Aorta (tissue), 5 donors: ENCODE measurements at places on chromosomes 4 and X.

DNA sequence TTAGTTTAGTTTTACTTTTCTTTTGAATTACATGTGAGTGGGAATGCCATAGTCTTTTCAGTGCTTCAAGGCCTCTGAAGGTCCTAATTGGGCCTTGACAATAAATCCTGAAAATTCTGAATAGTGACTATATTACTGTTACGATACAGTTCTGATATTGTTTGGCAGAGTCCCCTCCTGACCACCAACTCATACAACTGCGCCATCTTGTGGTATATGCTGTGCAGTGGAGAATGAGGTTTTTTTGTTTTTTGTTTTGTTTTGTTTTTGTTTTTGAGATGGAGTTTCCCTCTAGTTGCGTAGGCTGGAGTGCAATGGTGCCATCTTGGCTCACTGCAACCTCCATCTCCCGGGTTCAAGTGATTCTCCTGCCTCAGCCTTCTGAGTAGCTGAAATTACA, 56.6 kb upstream of the CHRDL1 start:
- DNase-seq, result no peak

GRCh38 chr4:168734703-168735678, 238.1 kb downstream of the PALLD start:
- no peak for DNase-seq

GRCh38 chr4:115780835-115781234, 667.4 kb upstream of the NDST4 start:
- no peak for DNase-seq

DNA sequence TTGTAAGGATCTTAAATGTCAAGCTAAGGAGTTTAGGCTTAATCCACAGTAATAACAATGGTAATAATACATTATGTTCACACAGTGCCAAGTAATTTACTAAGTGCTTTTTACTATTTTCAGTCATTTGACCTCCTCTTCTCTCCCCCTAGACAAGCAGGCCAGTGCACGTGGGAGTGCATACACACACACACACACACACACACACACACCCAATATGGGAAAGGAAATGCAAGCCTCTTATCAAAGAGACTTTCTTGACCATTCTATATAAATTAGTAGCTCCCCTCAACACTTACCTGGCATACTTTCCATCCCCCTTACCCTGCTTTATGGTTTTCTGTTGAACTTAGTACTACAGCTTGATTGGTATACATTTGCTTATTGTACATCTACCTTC, 3.8 kb upstream of the GPRIN3 start:
- no peak for DNase-seq

- DNase-seq, result no peak
Observed at GRCh38 chr4:19982556-19982955, 269.1 kb upstream of the SLIT2 start.

DNA sequence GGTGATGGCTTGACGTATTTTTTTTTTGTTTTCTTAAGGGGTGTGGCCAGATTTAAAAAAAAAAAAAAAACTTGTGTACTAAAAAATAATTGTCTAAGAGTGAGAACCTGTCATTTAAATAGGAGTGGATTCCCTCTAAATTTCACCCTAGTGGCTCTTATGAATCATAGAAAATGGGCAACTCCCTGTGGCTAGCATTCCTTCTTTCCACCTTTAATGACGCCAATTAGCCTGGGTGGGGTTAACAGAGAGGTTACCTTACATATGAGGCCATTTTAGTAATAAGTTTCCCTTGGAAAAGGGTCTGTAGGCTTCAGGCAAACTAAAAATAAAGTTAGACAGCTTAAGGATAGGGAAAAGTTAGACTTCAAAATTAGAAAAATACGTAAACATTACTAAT, 223.5 kb upstream of the FAM241A start:
- DNase-seq, result no peak

GRCh38 chr4:31427691-31428090, 707.5 kb downstream of the PCDH7 start:
- no peak for DNase-seq

GRCh38 chrX:115413246-115413878, 123.8 kb downstream of the LUZP4 start:
- no peak for DNase-seq

GRCh38 chr4:142700531-142700930, 145.6 kb downstream of the INPP4B start:
- no peak for DNase-seq

DNA sequence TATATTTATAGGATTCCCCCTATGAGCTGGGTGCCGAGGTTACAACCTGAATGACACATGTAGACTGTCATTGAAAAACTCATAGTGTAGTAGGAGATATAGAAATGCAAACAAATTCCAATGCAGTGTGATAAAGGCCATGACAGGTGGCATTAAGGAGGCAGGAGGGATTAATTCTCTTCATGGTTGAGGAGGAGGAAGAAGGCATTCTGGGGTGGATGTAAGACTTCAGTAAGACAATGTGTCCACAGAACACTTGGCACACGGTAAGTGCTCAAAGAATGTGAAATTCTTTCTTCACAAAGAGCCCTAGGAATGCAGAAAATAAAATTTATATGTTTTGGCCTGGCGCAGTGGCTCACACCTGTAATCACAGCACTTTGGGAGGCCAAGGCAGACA, 136.5 kb downstream of the RBM47 start:
- DNase-seq, result no peak

GRCh38 chr4:128600410-128600809, 209.1 kb upstream of the JADE1 start:
- DNase-seq, result no peak

GRCh38 chr4:155207534-155208257, 740 bp upstream of the NPY2R start:
- DNase-seq, result no peak

DNA sequence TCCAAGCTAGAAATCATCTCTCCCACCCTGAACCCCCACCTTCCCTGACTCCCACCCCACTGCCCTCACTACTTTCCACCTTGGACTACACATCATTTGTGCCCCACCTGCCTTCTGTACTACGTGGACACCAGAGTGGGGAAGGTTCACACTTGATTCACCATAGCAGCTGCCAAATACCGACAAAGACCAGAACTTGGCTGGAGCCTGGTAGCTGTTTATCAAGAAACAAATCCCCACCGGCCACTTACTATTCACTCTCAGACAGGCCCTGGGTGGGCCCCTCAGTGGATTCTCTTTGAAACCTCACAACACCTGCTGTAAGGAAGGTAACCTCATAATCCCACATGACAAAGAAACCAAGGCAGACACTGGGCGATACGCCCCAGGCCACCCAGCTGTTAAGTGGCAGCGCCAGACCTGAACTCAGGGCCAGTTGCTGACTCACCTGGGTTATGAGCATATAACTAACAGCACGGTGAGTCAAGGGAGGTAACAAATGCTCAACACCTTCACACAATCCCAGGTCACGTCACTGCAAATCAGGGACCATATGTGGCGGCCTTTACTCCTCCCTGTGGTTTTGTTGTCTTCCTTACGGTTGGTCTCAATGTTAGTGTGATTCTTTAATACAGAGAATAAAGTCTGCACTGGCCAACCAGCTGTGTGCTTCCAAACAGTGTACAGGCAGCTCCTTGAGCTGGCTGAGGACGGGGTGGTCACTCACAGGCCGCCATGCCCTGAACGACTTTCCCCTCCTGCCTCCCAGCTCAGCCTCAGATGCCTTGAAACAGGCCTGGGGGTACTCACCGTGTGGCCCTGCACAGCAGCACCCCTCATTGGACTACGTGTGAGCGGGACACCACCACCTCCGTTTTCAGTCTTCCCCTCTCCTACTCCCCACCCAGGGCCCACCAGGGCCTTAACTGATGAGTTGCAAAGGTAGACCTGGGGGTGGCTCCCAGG, 7.5 kb downstream of the WDR1 start:
- no peak for DNase-seq

GRCh38 chr4:1396806-1397455, 9.3 kb downstream of the NKX1-1 start:
- DNase-seq, result peak; percentile 21

DNA sequence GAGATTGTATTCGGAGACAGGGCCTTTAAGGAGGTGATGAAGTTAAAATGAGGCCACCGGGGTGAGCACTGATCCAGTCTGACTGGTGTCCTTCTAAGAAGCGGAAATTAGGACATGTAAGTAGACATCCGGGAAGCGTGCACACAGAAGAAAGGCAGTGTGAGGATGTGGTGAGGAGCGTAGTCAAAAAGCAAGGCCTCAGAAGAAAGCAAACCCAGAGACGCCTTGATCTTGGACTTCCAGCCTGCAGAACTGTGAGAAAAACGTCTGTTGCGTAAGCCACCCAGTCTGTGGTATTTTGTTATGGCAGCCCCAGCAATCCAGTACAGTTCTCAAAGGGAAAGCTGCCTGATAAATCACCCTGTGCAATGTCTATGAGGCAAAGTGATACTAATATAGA, 153.5 kb downstream of the KCNIP4 start:
- DNase-seq, result no peak

DNA sequence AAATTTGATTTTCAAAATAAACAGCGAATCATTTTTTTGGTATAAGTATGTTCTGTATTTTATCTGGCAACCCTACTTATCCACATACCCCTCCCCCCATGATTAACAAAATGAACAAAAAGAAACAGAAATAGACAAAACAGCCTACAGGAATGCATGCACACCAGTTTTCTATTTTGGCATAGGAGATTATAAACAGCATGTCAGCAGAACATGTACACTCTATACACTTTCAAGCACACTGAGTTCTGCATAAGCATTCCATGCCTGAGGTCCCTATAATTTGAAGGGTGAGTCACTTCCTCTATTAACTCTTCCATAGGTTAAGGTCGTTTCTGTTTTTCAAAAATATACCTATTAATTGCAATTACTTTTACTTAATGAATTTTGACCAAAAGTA, 28.0 kb upstream of the ZNF280C start:
- DNase-seq, result no peak

DNA sequence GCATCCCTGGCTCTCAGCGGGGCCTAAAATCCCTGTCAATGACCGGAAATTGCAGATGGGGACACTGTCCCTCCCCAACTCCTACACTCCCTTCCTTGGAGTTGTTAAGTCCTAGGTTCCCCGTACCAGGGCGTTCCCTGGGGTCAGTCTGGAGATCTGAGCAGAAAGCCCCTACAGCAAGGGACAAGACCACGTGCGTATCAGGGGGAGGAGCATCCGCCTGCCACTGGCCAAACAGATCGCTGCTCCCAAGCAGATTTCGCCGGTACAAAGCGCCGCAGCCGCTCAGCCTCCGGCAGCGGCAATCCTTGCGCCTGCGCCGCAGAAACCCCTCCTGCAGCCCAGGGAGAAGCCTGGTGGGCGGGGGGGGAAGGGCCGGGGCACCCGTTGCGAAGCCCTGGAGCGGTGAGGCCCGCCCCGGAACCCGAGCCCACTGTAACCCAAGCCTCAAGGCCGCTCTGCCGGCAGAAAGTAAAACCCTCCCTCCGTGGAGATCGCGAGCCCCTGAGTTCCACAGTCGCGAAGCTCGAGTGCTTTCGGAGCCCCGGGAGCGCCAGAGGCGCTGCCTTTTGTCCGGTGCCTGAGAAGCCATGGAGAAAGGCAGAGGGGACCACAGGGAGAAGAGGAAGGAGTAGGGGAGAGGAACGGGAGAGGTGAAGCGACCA, 2.7 kb downstream of the CRMP1 start:
- no peak for DNase-seq

DNA sequence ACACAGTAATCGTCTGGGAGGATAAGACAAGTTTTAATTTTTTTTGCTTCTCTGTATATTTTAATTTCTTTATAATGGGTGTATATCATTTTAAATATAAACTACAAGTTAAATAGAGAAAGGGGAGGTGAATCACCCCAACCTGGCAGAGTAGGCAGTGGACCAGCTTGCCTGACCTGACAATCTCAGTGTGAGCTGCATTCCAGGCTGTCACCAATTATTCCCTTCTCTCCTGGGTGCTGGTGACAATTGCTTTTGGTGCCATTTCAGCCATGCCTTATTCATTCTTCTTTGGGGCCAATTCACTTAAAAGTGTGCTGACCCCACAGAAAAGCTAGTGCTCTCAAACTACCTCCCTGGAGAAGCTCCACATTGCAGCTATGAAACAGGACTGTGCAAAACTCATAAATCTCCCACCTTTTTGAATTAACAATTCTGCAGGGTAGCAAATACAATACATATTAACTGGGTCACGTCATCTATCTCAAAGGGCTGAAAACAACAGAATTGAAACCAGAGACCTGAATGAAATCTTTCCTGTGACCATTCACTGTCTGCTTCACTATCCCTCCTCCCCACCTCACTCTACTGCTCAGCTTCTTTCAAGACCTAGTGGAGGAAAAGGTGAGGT, 359.0 kb downstream of the HS3ST1 start:
- DNase-seq, result no peak

DNA sequence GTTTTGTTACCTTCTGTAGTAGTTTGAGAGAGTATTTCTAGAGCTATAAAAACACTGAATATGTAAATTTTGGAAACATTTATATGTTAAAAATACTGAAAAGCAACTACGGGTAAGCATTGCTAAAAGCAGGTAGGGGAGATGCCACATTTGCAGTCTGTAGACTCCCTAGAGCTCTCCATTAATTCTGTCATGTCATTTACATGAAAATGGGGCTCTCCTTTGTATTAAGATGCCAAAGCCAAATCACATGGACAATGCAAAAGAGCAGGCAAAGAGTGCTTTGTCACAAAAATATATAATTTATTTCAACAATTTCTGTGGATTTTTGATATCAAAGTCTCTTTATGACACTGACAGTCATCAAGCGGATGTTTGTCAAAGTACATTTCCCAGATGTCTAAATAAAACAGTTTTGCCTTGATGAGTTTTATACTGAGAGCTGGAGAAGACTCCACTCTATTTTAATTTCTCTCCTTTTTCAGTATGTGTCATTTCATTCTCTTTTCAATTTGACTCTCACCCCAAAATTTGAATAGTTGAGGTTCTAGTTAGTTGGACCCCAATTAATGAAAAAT, 51.8 kb downstream of the LDB2 start:
- DNase-seq, result no peak

DNA sequence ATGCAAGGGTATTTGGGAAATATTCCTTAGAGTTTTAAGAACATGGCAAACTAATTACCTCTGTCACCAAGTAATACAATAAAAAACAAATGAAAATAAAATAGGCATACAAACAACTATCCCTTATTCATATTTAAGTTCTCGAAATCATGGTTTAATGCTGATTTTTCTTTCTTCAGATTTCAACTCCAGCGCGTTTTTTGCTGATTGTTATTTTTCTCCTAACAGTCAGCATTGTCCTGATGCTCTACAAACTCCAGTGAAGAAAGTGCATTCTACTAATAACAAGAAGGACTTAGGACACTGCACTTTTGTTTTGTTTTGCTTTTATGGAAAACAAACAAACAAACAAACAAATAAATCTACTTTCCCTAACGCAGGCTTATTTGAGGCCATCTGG, 282.4 kb downstream of the FSTL5 start:
- no peak for DNase-seq

DNA sequence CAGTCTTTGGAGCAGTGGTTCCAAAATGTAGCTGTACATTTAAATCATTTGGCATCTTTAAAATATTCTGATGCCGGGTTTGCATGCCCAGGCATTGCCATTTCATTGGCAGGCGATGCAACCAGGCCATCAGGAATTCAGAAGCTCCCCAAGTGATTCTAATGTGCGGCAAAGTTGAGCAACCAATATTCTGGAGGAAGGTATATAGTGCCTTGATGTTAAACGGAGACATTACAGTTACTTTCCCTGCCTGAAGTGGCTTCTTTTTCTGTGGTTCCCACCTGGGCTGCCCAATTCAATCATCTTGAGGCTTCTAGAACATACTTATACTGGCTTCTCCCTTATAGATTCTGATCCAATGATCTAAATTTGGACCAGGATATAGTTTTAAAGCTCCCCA, 68.7 kb upstream of the PGM2 start:
- no peak for DNase-seq
